NT2/D1 (cell line): ENCODE measurements at places on chromosomes 3 and 15.

- DNase-seq: no peak
Measured at GRCh38 chr3:95939235-95939809, 875.1 kb upstream of the EPHA6 start.

GRCh38 chr3:33919312-33920120 lies 121.1 kb downstream of the PDCD6IP start:
- peak; percentile 25 for DNase-seq

GRCh38 chr3:7546253-7546652 lies 685.3 kb downstream of the GRM7 start:
- DNase-seq: no peak

DNA sequence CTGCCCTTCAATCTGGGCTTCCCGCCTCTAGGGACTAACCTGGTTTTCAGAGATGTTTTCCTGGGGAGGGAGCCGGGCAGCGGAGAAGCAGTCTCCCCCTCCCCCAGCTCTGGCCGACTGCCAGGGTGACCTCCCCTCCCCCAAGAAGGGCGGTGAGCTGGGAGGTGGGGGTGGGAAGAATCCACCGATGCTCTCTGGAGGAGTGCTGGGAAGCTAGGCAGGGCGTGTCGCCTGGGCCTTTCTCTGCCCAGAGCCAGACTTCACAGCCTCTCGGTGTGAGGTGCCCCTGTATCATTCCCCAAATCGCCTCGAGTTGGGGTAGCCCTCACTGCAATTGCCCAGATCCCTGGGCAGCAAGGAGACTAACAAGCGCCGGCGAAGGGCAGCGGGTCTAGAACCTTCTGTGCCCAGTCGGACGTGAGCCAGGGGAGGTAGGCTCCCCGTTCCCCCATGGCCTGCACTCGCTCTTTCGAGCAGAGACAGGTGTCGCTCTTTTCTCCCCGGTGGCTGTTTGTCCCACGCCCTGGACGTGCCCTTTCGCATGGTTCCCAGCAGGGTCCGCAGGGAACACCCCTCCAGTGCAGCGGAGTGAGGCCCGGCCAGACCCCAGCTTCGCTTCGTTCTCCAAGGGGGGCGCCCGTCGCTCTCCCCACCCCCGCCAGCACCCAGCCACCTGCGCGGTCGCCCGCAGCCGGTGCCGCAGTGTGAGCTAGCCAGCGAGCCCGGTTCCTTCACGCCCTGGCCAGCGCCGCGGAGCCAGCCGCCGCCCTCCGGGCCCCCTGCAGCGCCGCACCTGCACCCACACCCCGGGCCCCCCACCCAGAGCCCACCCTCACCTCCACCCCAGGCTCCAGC lies 1.1 kb downstream of the RAB6B start:
- DNase-seq: no peak

GRCh38 chr15:51731549-51732267 lies 5.7 kb downstream of the LYSMD2 start:
- DNase-seq: no peak

GRCh38 chr15:87518957-87519356 lies 737.6 kb downstream of the NTRK3 start:
- DNase-seq: no peak

DNA sequence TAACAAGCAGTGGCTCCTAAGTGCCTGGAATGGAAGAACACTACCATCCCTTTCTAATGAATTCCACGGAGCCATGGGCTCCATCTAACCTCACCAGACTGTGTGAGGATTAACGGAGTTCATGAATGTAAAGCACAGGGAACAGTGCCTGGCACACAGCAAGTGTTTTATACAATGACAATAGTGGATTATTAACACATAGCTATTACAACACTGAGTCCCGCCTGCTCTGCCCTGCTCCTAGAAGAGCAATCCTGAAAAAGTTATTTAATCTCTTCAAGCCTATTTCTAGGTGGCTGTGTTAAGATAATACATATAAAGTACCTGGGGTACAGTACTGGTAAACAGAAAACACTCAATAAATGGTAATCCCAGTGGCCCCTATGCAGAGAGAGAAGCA lies 51.4 kb downstream of the RYK start:
- no peak for DNase-seq
